NCI-H1048 (cell line): ENCODE measurements at places on chromosomes 2 and 18.

GRCh38 chr2:169540146-169540545 is 30.6 kb downstream of the KLHL41 start:
- DNase-seq, result no peak

- no peak for DNase-seq
These were observed 981 bp upstream of the SF3B1 start for GRCh38 chr2:197435598-197436420.

- no peak for DNase-seq
These were observed 24.2 kb upstream of the TBR1 start for GRCh38 chr2:161391737-161392506.

GRCh38 chr2:28610583-28611201 is 114.8 kb downstream of the PLB1 start:
- no peak for DNase-seq

DNA sequence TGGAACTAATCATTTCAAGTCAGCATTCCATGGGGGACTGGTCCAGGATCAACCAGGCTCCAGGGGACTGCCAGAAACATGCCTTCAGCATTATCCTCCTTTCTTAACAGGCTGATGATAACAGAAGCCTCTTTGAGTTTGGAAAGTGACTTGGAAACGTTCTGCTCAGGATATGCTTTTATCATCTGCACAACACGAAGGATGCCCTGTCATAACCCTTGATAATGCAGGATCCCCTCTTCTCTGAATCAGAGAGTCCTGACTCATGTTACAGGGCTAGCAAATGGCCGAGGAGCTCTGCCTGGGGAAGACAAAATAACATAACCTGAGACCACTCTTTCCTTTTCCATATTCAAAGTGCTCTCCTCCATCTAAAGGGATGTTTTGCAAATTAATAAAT is 6.7 kb downstream of the SCYGR3 start:
- no peak for DNase-seq

GRCh38 chr2:230144355-230144754 is 75.4 kb downstream of the SP110 start:
- no peak for DNase-seq

- DNase-seq, result no peak
These were observed 236.0 kb downstream of the RAD51AP2 start for GRCh38 chr2:17282245-17282644.

GRCh38 chr2:113171334-113172075 is 2.3 kb upstream of the PSD4 start:
- DNase-seq, result no peak

DNA sequence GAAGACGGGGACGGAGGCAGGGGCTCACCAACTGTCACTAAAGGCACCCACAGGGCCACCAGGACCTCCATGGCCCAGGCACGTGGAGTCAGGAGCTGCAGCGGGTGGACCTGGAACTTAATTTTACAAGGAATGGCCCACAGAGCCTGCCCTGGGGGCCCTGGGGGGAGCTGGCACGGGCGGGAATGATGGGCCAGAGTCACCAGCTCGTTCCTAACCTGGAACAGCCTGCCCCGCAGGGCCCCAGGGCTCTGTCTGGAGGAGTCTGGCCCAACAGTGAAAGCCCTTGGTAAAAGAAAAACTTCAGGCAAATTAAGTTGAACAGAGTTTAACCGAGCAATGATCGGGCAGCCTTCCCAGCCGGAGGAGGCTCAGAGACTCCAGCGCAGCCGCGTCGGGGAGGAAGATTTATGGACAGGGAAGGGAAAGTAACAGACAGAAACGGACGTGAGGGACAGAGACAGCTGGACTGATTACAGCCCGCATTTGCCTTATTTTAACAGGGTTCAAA is 118.4 kb upstream of the TMEM18 start:
- DNase-seq, result no peak

DNA sequence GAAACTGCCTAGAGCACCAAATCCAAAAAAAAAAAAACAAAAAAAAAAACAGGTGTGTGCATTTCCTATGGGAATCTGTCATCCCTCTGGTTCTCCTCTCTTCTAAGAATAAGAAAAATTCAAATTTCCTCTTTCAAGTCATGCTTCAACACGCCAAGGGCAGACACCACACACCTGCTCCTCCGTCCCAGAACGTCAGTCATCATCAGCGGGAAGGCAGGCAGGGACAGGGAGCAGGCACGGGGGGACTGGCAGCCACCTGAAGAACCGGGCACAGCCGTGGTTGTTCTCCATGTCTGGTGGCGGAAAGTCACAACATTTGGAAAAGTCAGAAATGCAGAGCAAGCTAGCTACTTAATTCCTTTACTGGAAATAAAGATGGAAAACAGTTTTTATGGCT is 214.8 kb downstream of the IKZF2 start:
- no peak for DNase-seq

DNA sequence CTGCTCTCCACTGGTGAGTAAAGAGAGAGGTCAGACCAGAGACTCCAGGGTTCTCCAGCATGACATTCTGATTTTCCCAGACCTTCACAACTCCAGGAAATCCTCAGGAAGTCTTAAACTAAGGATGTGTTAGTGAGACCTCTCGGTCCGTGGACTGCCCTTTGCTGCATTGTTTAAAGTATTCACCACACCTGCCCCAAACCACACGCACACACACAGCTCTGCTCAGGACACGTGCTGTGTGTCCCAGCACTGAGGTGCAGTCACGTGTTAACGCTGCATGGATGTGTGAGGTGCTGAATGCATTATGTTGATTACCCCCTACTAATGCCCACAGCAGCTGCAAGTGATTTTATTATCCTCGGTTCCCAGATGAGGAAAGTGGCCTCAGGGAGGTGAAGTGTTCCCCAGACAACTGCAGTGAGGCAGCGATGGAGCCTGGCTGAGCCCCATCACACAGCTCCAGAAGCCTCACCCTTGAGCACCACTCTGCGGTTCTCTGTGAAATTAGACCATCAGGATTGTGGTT is 68.4 kb downstream of the TRAPPC12 start:
- no peak for DNase-seq

GRCh38 chr2:210611466-210611865 is 55.1 kb downstream of the CPS1 start:
- no peak for DNase-seq

GRCh38 chr2:68319398-68320117 is at the start of gene CNRIP1:
CNRIP1 (minus strand) TSS chr2:68319949; CDS start chr2:68319400, 549 bp downstream.
- DNase-seq, result no peak

GRCh38 chr2:169828141-169828811 is 1.0 kb downstream of the UBR3 start:
- DNase-seq, result peak; percentile 16

DNA sequence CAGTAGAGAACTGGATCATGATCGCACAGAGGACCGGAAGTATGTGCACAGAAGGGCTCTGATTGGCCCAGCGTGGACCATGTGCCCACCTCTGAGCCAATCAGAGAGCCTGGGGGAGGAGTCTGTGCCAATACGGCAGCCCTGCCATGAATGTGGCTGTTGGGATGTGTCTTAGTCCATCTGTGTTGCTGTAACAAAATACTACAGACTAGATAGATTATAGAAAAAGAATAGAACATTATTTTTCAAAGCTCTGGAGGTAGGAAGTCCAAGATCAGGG is 132.0 kb downstream of the NDUFA10 start:
- no peak for DNase-seq

DNA sequence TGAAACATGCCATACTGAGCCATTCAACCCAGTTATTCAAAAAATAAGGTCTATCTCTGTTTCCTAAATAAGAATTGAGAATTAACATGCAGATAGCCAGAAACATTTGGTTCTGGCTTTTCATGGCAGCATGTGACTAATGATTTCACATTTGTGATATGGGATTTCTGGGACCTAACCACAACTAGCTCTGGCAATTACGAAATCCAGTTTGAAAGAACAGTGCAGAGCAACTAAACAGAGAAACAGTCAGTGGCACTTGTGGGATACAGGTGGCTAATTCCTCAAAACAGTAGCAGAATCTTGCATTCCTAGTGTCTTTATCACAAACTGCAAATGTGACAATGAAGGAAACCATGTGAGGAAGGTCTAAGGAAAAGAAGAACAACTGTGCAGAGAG is 637.8 kb upstream of the CHAC2 start:
- no peak for DNase-seq

DNA sequence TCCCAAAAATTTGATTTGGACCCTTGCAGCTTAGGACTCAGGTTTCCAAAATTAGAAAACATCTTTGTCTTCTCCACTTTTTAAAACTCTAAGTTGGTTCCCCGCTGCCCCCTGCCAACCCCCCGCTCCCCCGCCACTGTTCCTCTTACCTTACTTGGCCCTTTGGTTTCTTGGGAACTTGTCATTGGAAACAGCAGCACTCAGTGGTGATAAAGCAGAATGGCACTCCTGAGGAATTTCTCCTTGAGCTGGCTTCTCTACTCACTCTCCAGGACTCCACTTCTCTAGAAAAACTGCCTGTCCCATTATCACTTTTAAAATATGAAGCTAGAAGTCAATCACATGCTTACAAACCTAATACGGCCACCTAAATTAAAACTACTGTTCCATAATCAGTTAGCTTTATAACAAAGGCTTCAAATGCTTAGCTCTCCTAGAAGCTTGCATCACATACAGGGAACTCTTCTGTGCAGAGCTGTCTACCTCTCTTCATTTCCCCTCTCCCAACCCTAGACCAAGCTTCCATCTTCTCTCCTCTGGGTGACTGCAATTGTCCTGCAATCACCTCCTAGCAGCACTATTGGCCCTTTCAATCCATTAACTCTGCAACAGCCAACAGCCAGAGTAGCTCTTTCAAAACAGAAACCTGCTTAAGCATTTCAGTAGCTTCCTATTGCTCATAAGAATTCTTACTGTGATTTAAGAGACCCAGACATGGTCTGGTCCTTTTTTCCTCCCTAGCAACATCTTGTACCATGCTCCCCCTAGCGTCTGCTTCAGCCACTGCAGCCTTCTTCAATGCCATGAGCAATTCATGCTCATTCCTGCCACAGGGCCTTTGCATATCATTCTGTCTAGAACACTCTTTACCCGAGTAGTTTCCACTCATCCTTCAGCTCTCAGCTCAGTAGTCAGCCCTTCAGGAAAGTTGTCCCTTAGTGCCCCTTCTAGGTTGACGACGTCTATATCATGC is 15.2 kb upstream of the PLEKHM3 start:
- DNase-seq, result peak; percentile 31

GRCh38 chr18:5391409-5391808 is 95.9 kb upstream of the ZBTB14 start:
- no peak for DNase-seq

- no peak for DNase-seq
These were observed 220.7 kb downstream of the NDUFA10 start for GRCh38 chr2:239804161-239805042.

DNA sequence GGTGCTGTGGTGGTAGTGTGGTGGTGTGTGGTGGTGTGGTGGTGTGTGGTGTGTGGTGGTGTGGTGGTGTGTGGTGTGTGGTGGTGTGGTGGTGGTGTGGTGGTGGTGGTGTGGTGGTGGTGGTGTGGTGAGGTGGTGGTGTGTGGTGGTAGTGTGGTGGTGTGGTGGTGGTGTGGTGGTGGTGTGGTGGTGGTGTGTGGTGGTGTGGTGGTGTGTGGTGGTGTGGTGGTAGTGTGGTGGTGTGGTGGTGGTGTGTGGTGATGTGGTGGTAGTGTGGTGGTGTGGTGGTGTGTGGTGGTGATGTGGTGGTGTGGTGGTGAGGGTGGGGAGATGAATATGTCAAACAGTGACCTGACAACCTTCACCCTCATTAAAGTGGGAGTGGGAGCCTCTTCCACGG is 55.6 kb upstream of the DLGAP1 start:
- no peak for DNase-seq

DNA sequence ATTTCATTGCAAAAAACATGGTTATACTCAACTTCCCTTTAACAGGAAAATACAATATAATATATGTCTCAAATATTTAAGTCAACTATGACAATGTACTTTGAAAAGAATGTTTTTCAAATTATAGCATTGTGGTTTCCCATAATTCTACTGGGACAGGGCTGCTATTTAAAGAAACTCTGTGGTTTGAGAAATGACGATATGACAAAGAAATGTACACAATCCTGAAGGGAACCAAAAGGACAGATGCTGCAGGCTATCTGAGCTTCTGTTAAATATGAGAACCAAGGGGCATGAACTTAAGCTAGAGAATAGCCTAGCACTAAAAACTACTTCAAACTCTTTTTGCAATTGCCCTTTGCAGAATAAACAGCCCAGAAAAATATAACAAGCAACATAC is 415.9 kb downstream of the GRB14 start:
- no peak for DNase-seq

- DNase-seq, result no peak
These were observed 62.0 kb downstream of the REEP1 start for GRCh38 chr2:86275384-86275799.

- no peak for DNase-seq
These were observed 2.6 kb downstream of the ADCYAP1 start for GRCh38 chr18:907115-907884.

GRCh38 chr2:234528410-234529148 is 31.7 kb upstream of the ARL4C start:
- no peak for DNase-seq

- no peak for DNase-seq
These were observed 5.3 kb downstream of the KLF11 start for GRCh38 chr2:10048501-10049171.

GRCh38 chr2:197801033-197801432 is 3.4 kb upstream of the PLCL1 start:
- DNase-seq, result no peak

DNA sequence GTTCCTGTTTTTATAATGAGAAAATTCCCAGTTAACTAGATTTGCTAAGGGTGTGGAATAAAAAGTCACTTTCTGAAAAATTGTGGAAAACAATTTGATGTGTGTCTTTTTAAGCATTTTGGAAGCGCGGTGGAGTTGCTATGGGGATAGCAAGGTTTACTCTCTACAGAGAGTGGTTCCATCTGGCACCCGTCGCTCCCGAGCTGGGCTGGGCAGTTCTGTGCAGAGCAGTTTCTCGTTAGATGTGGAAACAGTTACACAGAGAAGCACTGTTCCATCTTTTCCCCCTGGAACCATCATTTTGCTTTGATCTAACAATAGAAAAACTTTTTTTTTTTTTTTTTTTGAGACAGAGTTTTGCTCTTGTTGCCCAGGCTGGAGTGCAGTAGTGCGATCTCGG is 17.4 kb downstream of the LDLRAD4 start:
- DNase-seq, result no peak

DNA sequence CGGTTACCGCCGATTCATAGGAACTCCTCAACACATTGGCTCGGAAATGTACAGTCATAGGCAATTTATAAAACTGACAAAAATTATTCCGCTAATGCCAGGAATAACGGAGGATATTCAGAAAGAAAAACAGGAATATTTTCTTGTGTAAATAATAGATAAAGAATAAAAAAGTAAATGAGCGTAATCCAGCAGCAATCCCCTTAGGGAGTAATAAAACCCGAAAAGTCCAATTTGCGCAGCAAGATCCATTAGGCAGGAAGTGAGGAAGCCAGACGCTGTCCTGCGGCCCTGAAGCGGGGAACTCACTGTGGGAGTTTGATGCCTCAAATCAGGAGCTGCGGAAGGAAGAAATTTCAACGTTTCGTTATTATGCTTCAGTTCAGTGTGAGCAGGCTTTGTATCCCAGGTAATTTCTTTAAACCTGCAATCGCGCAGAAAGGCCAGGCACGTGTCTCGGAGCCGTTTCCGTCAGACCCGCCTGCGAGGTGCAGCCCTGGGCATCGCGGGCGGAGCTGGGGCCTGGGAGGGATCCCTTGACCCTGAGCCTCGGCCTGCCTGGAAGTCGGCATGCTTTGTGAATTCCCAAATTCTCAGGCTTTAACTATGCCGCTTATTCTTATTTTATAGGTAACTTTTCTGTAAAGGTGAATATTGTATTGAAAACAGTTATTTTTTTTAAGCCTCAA is 180.9 kb upstream of the ALKAL2 start:
- DNase-seq, result no peak

GRCh38 chr18:69400253-69400975 is at the start of gene DOK6:
DOK6 (plus strand) TSS chr18:69400888.
- peak; percentile 13 for DNase-seq
